ENCODE measurements at places on chromosomes 3 and 15.

GRCh38 chr3:21466476-21466875, 284.5 kb downstream of the ZNF385D start:
- no peak for DNase-seq

DNA sequence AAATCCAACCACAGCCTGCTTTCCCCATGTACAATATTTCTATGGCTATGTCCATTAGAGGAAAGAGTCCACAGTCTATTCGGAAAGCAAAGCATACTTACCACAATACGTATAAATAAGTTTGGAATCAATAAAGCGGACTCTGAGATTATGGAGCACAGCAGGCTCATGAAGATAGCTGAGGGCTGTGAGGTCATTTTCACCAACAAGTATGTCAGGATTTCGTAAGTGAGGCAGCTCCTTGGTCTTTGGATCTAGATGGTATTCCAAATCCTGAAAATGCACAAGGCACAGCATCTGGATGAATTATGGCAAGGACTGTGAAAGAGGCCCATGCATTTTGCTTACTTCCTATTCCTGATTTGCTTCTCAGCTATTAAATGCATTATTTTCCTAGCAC, 100.4 kb downstream of the MYO5A start:
- no peak for DNase-seq

DNA sequence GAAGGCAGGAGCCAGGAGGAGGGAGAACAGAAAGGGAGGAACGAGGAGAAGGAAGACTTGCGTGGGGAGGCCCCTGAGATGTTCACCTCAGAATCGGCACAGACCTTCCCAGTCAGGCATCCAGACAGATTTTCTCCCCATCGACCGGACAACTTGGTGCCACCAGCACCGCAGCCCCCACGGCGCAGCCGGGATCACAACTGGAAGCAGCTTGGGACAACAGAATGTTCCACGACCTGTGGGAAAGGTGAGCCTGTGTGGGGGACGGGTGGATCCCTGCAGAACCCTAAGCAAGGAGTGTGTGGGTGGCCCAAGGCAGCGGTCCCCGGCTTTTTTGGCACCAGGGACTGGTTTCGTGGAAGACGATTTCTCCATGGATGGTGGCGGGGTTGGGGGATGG, 72.6 kb upstream of the NR2E3 start:
- no peak for DNase-seq

DNA sequence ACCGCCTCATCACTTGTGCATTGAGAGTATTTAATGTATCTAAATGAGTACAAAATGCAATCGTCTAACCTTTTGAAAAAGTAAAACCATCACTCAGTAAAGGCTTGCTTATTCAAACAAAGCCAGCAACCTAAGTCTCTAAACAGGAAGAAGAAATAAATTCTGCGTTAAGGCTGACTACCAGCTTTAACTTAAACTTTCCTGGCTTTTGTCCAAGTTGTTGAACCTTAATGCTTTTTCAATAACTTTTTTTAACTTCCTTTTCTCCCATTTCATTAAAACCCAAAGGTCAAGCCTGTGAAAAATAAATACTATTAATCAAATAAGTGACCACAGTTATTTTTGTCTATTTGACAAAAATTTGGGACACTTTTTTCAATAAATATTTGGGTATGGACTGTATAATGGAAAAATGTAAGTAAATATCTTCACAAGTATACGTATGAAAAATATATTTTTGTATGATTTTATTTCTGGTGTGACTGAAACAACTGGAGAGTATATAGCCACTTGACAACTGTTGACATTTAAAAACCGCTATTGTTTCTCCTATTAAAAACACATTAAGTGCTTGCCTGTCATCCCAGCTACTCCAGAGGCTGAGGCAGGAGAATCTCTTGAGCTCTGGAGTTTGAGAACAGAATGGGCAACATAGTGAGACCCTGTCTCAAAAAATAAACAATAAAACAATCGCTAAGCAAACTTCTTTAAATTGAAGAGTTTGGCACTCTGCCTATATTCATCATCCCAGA, 2.9 kb downstream of the KLHL24 start:
- no peak for DNase-seq

- DNase-seq = no peak
Measured at GRCh38 chr15:22895465-22896190, 57.2 kb downstream of the NIPA2 start.

DNA sequence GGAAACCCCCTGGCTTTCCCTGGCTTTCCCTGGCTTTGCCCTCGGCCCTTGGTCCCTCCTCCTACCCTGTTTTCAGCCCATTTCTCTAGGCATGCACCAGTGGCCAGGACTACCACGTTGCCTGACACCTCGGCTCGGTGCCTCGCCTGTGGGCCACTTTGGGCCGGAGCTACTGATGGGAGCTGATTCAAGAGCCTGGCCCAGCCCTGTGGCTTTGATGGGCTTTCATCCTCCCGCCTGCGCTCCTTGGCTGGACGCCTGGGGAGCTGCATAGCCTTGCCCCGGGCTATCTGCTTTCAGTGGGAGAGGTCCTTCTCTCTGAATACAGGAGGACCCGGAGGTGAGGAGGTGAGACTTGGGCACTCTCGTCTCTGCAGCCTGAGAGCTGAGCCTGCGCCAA, 192.7 kb upstream of the HES1 start:
- DNase-seq = peak; percentile 13

DNA sequence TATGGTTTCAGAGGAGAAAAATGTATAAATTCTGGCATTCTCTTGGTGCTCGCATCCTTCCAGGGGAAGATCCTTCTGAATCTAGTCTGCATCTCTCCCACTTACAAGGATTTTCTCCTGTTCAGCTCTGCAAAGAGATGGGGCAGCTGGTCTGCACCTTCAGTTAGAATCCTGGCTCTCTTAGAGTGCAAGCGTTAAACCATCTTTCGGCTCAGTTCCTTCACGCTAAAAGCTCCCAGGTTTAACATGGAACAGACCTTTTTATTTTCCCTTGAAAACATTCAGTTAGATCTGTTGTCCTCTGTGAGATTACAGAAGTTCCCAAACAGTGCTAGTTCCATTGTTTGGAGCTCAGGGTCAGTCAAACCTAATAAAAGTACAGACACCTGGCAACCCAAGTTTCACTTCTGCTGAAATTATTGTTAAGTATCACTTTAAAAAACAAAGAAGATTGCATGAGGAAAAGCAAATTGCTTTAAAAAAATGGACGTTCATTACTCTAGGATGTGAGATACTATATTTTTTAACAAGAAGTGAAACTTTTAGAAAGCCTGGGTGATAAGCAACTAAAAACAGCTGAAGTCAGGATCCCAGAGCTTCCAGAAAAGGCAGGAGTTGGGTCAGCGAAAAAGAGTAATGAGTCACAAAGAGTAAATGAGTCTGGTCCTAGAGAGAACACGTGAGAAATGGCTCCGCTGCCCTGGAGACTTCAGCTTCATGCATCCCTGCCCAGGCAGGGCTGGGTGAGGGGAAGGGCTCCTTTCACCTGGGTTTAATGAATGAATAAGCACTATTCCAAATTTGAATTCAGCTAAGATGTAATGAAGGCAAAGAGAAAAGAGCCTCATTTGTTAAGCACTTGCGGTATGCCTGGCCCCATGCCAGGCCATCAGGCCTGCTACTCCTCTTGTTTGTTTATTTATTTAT, 63.3 kb downstream of the ABTB1 start:
- peak; percentile 26 for DNase-seq

DNA sequence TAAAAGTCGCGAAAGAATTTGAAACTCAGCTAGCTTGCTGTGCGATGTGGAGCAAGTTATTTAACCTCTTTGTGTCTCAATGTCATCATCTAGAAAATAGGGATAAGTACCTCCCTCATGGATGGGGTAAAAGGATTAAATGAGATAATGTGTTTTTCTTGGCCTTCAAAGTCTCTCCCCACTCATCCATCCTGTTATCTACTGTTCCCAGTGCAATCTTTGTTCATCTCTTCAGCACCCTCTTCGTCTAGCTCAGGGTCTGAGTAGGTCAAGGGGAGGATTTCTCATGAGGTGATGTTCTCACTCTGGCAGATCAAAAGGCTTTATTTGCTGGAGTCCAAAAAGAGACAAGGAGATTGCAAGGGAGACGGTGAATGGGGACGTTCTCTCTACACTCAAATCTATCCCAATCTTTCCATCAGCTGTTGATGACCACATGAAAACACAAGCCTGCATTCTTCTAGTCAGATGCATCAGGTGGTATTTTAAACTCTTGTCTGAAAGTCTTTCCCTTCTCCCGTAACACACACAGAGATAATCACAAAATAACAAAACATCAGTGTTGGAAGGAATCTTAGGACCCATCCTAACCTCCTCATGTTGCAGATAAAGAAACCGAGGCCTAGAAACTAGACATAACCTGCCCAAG, 1.3 kb downstream of the MESD start:
- no peak for DNase-seq

DNA sequence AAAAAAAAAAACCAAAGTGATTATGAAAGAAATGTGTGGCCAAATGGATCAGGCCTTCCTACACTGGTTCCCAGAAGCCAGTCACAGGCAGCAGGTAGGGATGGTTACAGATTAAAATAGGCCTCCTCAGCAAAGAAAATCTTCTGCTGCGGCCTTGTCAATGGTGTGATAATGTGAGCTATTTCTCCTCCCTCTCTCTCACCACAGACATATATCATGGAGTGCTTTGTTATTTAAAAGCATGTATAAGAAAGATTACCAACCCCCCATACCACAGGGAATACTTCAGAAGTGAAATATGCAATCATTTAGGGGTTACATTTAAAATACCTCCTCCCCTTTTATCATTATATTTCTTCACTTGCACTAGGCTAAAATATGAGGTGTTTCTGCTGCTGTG, 32.2 kb upstream of the LRTM1 start:
- DNase-seq = no peak

DNA sequence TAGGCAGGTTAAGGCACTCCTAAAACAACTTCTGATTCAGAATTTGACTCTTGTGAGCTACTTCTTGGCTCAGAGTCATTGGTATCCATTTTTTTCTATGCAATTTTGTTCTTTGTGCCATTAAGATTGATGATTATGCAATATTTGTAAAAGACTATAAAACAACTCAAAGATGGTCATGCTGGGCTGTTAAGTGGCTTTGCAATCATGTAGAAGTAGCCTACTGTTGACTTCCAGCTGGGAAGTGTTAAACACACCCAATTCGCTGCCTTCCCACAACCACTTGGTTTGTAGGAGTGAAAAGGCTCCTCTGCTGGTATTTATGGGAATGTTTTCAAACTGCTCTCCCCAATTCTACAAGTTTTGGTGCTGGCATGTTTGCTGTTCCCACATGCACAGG, 74.7 kb upstream of the COL6A6 start:
- no peak for DNase-seq

DNA sequence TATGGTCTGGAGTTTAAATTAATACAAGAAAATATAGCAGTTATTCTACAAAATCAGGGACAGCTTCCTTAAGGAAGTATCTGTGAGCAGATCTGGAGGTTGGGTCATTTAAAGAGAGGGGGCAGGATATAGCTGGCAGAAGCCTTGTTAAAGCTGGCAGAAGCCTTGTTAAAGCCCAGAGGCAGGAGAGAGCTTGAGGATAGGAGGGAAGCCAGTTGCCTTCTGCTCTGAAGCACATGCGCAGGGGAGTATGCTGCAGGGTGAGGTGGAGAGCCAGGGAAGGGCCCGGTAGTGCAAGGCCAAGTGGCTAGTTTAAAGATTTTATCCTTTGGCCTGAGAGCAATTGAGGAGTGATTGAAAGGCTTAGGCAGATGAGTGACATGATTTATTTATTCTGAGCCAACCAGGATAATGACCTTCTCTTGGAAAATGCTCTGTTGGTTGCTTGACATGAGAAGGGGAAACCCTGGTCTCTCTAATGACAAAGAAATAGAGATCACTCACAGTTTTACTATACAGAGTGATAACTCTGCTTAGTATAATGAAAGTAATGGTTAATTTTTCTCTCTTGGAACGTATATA, 3.9 kb downstream of the EAF1 start:
- DNase-seq = no peak

GRCh38 chr3:146250449-146251382, at the start of gene PLSCR4:
Gene PLSCR4 (minus strand): TSS chr3:146251105. CDS start chr3:146222071, 29,034 bp downstream.
- peak; percentile 59 for DNase-seq

GRCh38 chr15:85869124-85869523, 74.4 kb upstream of the KLHL25 start:
- no peak for DNase-seq

DNA sequence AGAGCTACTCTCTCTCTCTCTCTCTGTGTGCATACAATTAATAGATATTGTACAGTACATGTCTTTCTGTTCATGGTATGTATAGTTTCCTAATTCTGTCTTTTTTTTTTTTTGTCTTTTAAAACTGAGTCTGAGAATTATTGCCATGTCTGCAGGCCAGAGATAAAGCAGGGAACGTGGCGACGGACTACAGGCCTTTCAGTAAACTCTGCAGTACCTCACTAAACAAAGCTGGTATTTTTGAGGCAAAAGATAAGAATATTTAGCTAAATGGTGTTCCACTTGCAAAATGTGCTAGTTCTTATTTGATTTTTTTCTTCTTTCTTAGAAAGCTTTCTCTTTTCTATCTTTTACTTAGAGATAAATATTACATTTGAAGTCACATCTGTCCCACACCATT, 44.0 kb upstream of the EHHADH start:
- no peak for DNase-seq

GRCh38 chr15:88032787-88033186, 223.8 kb downstream of the NTRK3 start:
- no peak for DNase-seq

DNA sequence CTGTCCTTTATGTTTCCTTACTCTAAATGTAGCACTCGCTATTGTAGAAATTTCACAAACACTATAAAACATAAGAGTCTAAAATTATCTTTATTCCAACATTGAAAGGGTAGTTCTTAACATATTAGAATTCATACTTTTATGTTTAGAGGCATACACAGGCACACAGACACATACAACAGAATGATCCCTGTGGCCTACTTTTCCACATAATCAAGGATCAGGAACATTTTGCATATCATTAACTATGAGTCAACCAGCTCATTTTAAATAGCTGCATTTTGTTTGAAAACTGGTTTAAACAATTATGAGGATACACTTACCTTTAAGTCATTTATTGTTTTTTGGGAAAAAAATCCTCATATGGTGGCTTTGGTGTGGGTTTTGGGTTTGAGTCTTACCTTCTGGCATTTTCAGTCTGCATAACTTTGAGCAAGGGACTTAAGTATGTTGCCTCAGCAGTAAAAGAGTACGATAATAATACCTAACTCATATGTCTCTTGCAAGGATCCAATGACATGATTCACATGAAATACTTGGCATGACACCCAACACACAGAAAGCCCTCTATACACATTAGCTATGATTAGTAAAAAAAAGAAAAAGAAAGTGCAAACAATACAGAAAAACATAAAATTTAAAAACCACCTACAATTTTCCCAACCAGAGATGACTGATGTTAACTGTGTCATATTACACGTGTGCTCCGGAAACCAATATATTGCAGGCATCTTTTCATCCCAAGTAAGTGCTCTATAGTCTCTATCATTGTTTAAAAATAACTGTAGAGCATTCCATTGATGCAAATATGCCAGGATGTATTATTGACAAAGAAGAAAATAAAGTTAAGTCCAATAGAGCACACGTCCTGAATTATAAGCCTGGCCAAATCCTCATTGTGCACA, 213.1 kb upstream of the ADAMTS9 start:
- DNase-seq = no peak
